ENCODE measurements at places on chromosomes 13 and 19.
A peak's percentile ranks its signal among the peaks of the same experiment; 100 is the strongest.

GRCh38 chr19:32173836-32174235, 171.6 kb upstream of the ZNF507 start:
- DNase-seq, result no peak

DNA sequence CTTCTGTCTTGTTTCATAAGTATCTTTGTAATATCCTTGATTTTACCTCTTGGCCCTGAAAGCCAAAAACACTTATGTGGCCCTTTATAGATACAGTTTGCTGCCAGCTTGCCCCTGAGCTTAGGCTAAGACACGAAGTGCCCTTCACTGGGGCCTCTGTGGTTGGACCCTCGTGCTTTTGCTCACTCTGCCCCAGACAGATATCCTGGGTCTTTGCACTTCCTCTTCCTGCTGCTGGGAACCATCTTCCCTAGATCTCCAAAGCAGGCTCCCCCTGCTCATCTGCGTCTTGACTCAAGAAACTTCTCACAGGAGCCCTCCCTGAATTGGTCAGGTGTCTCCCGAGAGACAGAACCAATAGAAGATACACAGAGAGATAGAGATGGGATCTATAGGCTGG, 2.0 kb upstream of the TNFSF14 start:
- no peak for DNase-seq

DNA sequence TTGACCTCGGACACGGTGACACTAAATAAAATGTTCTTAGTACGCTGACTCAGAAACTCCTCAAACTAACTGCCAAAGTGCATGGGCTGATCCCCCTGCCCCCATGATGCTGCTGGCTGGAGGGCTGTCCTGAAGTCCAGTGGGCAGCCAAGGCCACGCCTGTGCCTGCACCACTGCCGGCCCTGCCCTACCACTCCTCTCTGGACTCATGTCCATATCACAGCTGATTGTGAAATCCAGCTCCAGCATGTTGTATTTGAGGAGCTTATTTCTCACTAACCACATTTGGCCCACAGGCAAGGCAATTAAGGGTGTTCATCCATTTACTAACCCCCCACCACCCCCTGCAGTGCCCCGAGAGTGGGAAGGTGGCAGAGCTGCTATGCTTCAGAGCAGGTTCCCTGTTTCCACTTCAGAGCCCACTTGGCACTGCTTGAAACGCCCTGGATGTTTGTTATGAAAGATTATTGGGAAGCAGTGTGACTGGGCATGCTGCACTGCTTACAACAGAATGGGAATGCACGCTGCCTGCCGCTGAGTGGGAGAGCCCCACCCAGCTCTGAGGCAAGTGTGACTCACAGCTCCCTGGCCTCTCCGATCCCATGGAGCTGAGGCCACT, 114.0 kb downstream of the UQCRFS1 start:
- DNase-seq, result no peak

- no peak for DNase-seq
Measured at GRCh38 chr19:4367781-4368127, 24.4 kb downstream of the MPND start.

DNA sequence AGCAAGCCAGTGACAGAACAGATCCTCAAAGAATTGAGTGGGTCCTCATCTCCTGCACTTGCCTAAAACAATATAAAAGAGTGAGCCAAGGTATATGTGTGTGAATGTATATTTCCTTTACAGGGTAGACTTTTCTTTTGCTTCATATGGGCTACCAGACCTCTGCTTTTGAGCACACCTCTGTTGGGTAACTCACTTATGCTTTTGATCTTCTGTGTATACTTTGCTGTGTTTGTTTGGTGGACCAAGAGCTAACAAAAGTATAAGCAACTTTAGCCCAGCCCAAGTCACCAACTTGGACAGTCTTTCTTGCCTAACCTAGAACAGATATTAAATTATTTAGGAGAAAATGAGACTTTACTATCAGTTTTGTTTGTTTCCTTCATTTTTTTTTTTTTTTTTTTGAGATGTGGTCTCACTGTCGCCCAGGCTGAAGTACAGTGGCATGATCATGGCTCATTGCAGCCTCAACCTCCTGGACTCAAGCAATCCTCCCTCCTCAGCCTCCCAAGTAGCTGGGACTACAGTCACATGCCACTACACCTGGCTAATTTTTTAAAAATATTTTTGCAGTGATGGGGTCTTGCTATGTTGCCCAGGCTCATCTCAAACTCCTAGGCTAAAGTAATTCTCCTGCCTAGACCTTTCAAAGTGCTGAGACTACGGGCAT, 513.1 kb downstream of the DCT start:
- DNase-seq, result no peak

GRCh38 chr19:47375694-47376588, 26.8 kb downstream of the DHX34 start:
- no peak for DNase-seq

DNA sequence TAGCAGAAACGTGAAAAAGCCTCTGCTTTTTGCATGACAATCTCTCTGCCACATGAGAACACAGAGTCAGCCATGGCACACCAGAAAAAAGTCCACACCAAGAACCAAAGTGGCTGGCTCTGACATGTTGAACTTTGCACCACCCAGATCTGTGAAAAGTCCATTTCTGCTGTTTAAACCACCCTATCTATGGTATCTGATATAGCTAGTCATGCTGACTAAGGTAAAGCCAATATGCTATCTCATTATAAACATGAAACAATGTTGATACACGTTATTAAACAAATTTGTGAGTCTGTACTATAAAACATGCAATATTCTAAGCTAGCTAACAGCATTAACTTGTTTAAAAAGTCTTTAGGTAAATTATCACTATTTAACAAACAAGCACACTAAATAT, 21.0 kb upstream of the ZNF432 start:
- DNase-seq, result no peak

GRCh38 chr19:17248011-17248776, 2.5 kb upstream of the NR2F6 start:
- DNase-seq, result peak; percentile 92

- DNase-seq, result no peak
Measured at GRCh38 chr19:42239544-42240220, 2.7 kb downstream of the GSK3A start.

- no peak for DNase-seq
Measured at GRCh38 chr19:16023146-16023915, 53.0 kb upstream of the TPM4 start.

DNA sequence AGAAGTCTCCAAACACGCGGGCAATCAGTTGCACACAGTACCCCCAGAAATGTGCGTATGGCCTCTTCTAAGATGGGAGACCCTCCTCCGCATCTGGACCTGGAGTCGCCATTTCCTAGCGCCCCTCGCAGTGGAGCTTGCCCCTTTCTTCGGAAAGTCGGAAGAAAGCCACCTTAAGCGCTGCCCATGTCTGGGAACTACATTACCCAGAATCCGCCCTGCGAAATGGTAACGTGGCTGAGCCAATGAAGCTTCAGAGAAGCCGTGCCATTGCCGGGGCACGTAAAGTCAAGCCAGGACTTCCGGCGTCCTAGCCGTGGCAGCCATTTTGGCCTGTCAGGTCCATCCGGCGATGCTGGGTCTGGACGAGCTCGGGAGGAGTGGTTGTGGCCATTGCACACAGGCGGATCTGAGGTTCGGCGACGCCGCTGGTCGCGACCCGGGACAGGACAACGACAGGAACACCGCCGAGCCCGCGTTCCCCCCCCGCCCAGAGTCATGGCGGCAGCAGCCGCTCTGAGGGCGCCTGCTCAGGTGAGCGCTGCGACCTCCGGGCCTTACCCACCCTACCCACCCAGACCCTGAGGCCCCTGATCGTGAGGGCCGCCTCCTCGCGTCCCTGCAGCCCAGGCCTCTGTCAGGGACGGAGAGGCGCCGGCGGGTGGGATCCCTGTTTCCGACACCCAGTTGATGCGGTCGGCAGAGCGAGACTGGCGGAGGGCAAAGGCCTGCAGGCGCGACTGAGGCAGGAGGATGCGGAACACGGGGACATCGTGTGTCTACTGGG, at the start of gene ZNF586:
Gene ZNF586 (plus strand): TSS at position 332 of the 787 bp plus-strand sequence. CDS start 167 bp downstream, at position 499.
- DNase-seq, result peak; percentile 96

- no peak for DNase-seq
Measured at GRCh38 chr13:104442536-104442935, 1376.3 kb upstream of the SLC10A2 start.

- no peak for DNase-seq
Measured at GRCh38 chr13:96090240-96091101, 564 bp downstream of the HS6ST3 start.

DNA sequence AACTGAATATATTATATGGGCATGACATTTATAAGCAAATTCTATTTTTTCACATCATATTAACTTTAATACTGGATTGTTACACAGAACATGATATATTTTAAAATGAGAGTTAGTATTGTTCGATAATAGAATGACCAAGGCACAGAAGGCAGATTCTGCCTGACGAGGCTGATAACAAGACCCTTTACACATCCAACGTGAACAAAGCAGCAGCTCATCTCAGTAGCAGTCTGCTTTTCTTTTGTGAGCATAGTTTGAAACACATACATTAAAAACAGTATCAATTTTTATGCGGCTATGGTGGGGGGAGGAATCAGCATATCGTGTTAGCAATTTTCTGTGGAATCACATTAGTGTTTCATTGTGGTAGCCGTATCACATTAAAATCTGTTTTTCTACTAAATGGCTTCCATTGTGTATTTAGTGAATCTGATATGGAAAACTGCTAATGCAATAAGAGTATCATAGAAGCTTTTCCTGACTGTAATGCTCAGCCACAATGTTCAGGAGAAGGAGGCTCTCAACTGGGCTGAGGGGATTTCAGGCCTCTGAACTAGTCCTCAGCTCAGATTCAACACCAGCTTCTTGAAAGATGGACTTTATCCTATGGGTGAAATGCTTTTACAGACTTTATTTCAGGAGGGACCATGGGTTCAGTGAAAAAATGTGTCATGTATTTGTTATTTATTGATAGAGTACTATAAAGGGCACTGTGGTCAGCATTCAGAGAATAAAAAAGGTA, 4.0 kb downstream of the SMAD9 start:
- DNase-seq, result no peak

GRCh38 chr19:48768994-48769713, 13.8 kb downstream of the FGF21 start:
- DNase-seq, result no peak

DNA sequence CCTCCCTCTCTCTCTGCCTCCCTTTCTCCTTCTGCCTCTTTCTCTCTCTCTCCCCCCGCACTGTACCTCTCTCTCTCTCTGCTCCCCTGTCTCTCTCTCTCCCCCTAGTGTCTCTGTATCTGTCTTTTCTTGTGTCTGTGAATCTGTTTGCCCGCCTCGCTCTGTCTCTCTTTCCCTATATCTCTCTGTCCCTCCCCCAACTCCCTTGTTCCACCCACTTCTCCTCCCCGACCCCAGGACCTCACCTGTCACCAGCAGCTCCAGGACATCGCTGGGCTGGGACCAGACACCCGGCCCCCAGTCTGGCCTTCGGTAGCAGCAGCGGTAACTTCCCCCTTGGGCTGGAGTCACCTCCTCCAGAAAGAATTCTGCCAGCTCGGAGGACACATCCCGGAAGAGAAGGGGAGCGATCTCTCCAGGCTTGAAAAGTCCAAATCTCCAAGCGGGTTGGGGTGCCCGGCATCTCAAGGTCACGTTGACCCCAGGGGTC, 3.9 kb downstream of the OSCAR start:
- peak; percentile 20 for DNase-seq
